ENCODE measurements at places on chromosomes 12 and 14.

GRCh38 chr12:11793921-11794710 is 144.6 kb downstream of the ETV6 start:
- DNase-seq = no peak

DNA sequence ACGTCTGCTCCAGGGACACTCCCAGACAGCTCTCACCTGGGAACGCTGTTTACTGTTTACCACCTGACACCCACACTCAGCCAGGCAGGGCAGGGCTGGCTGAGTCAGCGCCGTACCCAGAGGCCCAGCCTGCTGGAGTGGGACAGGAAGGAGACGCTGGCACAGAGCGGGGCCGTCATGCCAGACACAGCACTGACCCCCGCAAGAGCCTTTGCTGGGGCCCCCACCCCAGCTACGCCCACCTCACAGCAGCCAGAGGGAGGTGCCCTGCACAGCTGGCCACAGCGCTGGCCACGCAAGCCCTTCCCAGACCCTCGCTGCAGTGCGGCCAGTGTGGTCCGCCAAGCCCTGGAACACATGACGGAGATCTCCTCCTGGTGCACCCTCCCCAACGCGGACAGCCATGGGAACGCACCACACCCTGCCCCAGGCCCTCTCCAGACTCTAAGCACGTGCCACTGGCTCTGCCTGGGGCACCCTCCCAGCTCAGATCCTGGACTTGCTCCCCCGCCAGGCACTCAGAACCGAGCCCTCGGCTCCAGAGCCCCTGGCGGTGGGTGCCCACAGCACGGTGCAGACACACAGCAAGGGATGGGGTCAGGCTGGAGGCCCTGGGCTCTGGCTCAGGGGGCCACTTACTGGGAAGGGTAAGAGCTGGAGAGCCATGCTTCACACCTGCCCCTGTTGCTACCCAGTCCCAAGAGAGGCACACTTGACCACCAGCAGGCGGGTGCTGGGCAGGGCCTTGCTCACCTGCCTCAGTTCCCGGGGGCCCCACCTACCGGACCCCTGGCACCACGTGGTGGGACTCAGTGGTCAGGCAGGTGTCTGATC is 5.7 kb downstream of the AHNAK2 start:
- DNase-seq = no peak

GRCh38 chr12:71948390-71948789 is 9.7 kb downstream of the TPH2 start:
- no peak for DNase-seq

DNA sequence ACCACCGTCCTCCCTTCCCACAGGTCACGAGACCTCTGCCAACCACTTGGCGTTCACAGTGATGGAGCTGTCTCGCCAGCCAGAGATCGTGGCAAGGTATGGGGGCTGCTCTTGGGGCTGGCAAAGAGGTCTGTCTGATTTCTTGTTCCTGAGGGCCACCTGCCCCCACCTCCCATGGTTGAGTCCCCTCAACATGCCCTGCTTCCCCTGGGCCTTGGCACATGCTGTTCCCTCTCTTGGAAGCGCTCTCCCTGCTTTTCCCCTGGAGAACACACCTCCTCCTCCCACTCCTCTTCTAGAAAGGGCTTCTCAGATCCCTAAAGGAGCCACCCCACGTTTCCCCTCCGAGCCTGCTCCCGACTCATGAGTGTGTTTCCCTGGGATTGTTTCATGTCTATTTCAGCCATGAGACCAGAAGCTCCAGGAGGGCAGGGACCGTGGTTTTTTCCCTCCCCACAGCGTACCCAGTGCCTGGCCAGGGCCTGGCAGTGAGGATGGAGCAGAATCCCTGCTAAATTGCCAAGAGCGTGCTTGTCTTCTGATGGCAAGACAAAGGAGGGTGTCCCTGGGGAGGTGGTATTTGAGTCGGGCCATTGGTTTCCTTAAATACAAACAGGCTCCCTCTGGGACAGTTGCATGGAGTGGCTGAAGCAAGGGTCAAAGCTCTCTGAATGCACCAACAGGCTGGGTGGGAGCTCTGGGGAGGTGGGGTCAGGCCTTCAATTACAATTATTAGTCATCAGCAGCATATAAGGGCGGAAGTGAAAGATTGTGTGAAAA is 34.1 kb downstream of the CYP46A1 start:
- peak; percentile 53 for DNase-seq

GRCh38 chr12:125797421-125798175 is 732.4 kb downstream of the AACS start:
- no peak for DNase-seq

DNA sequence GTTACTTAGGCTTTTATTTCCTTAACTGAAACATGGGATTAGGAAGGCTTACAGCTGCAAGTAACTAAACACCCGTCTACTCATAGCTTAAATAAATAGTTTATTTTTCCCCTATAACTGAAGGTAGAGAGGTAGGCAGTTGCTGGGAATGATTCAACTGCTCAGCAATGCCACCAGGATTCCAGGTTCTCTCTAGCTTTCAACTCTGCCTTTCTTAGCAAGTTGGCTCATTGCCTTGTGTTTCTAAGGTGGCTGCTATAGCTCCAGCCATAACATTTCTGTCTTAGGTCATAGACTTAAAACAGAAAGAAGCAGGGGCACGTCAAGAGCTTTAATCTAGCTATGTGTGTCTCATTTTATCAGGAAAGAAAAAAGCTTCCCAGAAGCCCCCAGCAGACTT is 103.7 kb upstream of the MDM1 start:
- no peak for DNase-seq

DNA sequence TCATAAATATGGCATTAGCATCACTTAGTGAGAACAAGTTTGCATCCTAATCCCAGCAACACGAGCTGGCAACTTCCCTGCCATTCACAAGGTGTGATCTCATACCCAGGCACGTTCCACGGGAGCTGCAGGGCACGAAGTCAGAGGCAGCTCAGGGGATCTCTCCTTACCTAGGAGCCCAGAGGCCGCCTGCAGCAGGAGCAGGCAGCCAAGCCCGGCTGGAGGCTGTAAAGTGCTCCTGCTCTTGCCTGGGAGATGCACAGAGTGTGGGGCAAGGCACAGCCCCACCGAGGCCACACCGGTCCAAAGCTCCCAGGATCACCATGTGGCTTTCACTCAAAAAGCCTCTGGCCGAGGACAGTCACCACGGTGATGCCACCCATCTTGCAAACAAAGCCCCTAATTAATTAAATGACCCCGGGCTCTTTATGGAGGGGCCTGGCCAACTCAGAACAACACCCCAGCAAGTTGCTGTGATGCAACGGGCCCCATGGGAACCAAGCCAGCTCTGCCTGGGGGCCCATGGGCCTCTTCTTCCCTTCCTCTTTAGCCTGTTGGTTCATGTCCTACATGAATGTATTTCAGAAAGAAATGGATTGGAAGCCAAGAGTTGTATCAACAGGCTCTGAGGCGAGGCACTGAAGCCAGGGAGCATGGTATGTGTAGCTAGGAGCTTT is 26.5 kb downstream of the NUAK1 start:
- no peak for DNase-seq
